Erythroblast (primary cell): ENCODE measurements at places on chromosomes 1 and 21.
A peak's percentile ranks its signal among the peaks of the same experiment; 100 is the strongest.

- no peak for DNase-seq
Measured at GRCh38 chr1:109309347-109309746, 2.5 kb upstream of the MYBPHL start.

GRCh38 chr1:52634111-52634510 is 1.1 kb downstream of the SHISAL2A start:
- DNase-seq, result no peak

- peak; percentile 92 for DNase-seq
Measured at GRCh38 chr1:64268653-64269557, 65.5 kb downstream of the UBE2U start.

- DNase-seq, result no peak
Measured at GRCh38 chr1:206839857-206840256, 25.6 kb upstream of the IL20 start.

- DNase-seq, result peak; percentile 8
Measured at GRCh38 chr1:6129313-6129712, 50.8 kb downstream of the CHD5 start.

DNA sequence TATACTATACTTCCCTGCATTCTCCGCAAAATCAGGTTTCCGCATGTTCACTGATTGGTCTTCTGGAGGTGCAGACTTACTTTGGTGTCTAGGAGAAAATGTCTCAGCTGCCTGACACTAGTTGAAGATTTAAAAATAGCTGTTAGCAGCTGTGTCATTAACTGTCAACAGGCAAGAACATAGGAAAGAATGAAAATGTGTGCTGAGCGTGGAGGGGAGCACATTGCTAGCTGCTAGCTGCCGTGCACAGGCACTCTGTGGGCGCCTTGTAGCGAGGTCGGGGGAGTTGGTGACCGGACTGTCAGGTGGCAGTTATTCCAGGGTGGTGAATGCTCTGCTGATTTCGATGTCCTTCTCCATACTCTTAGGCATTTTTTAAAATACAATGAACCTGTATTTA is 5.2 kb downstream of the FAAH start:
- no peak for DNase-seq

DNA sequence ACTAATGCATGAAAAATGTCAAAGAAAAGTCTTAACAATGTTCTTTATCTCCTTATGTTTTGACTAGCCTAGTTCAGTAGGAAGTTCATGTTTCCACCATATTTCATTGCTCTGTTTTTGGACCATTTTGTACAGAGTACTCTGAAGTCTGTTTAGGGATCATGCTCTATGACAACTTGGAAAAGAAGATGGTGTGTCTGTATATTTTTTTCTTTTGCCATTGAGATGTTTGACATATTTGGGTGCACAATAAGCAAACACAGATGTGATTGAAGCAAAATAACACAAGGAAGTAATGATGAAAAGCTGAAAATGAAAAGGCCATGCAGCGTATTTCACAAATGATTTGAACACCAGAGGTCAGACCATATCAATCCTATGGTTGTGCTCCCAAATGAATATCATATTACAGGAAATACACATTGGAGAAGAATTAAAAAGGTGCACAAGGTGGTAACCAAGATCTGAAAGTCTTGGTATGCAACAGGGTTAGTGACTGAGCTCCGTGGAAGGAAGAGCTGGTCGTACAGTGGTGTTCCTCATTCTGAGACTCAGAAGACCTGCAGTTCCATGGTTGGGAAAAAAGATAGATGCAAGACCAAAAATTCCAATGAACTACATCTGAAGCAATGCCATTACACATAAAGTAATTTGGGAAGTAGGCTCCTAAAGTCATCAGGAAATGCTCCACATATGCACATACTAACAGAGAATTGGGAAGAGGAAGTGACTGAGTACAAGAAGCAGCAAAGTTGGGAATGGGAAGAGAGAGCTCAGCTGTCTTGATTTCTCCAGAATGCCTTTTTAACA is 463.5 kb downstream of the LMO4 start:
- DNase-seq, result no peak

GRCh38 chr1:3662080-3662671 is 9.9 kb downstream of the TP73 start:
- DNase-seq, result no peak

- DNase-seq, result no peak
Measured at GRCh38 chr1:204102739-204103430, 30.0 kb downstream of the SOX13 start.

- peak; percentile 88 for DNase-seq
Measured at GRCh38 chr1:3625151-3625907, 514 bp downstream of the TPRG1L start.

- DNase-seq, result no peak
Measured at GRCh38 chr1:25629836-25630235, 13.2 kb downstream of the MAN1C1 start.

GRCh38 chr21:44540741-44541288 is 820 bp upstream of the KRTAP10-1 start:
- DNase-seq, result no peak

DNA sequence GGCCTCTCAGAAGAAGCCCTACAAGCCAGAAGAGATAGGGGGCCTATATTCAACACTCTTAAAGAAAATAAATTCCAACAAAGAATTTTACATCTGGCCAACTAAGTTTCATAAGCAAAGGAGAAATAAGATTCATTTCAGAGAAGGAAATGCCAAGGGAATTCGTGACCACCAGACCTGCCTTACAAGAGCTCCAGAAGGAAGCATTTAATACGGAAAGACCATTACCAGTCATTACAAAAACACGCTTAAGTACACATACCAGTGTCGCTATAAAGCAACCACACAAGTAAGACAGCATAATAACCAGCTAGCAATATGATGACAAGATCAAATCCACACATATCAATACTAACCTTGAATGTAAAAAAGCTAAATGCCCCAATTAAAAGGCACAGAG is 704.9 kb upstream of the CHRM3 start:
- no peak for DNase-seq

GRCh38 chr1:206809504-206810084 is 37.3 kb upstream of the IL10 start:
- DNase-seq, result peak; percentile 49

DNA sequence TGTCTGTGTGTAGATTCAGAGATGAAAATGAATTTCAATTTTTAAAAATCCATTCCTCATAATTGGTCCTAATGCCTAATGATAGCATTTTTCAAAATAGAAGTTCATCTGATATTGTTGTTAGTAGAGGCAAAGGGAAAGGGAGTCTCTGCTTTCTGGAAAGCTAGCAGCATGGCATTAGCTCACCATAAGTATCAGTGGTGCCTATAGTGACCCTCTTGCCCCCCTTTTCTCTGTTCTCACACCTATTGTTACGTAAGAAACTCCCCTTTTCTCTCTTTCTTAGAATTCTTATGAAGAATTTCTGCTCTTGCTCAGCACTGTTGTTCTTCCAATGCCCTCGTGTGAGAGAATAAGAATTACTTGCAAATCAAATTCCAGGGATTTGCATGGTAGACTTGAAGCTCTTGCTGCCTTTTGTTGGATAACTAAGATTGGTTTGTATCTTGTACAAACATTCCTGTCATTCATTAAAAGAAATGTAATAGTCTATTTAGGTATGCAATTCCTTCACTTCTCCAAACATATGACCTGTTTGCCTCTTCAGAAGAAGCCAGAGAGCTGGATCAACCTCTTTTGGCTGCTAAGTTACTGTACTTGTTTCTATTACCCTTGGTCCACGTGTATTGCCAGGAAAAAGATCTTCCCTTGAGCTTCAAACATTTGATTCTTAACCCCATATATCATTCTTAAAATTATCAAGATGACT is 69.2 kb upstream of the MAGI3 start:
- DNase-seq, result no peak

- no peak for DNase-seq
Measured at GRCh38 chr21:35720208-35720731, 340.1 kb downstream of the SETD4 start.

GRCh38 chr1:202630541-202630940 is 79.7 kb downstream of the SYT2 start:
- no peak for DNase-seq

DNA sequence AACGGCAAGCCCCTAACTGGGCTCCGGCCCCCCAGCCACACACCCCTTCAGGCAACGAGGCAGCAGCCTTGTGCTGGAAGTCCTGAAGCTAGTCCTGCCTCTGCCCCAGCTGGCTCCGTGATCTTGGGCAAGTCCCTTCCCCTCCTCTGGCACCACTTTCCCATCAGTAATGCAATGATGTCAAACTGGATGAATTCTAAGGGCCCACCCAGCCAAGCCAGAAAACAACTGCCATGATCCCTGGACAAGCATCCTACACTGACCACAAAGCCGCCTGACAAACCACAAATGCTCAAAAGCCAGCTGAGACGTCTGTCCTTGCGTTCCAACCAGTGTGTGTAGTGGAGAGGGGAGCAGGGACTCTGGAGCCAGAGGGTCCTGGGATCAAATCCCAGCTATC is 26.8 kb downstream of the IFFO2 start:
- DNase-seq, result no peak

DNA sequence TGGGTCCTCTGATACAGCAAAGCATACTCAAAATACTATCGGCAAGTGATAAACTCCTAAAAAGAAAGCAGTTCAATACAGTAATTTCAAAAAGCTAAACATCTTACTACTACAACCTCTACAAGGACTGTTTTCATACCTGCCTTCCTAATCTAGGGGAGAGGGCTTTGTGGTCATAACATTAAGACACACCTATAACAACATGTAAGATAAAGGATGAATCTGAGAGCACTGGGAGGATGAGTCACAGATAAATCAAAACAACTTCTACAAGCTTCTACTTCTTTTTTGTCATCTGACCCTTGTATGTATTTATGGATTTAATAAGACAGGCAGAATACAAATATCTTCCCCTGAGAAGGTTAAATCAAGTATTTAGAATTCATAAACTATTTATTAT is 40.0 kb downstream of the LTN1 start:
- no peak for DNase-seq

DNA sequence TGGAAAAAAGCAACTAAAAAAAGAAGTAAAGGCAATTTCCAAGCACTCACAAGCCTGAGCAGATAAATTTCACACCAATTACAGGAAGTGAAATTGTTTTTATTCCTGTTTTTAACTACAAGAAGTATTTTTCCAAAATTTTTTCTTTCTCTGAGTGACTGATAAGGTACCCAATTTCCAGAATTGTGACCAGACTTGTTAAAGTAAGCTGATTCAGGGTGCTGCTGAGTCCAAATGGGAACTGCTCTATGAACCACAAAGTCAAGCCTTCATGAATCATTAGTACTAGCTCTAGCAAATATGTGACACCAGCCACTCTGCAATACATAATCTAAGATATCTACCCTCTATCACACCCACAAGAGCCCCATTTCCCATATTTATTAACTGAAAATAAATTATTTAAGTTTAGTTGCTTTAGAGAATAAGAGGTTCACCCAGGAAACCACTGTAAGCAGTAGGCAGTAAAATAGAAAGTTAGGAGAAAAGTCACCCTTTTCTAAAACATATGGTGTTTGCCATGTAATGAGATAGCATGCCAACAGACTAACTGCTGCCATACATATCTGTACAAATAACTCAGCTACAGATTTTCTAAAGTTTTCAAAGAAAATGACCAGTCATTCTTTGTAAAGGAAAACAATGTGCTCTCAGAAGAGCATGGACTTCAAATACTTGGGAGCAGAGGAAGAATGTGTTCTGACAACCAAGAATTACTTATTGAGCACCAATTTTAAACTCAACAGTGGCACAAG is 43.1 kb upstream of the TNFSF18 start:
- DNase-seq, result no peak

DNA sequence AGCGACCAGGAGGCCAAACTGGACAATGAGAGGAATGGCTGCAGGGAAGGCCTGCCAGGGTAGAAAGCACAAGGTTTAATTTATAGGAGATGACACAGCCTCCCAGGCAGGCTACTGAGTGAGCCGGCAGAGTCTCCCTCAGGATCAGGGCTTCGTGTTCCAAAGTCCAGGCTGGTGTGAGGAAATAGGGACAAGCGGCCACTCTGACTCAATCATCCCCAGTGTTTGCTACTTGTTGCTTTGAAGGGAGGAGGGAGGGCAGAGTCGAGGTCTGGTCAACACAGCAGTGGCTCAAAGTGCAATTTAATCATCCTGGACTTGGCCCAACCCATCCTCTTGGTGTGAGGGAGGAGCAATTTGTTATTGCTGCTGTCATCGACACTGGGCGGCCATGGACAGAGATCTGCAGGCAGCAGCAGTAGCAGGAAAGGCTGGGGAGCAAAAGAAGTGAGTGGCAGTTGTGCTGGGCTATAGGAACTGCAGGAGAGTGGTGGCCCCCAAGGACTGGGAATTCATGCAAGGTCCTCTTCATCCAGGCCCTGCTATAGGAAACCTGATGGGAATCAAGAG is 27.5 kb downstream of the TBX15 start:
- peak; percentile 23 for DNase-seq

- no peak for DNase-seq
Measured at GRCh38 chr1:43577655-43578542, 47.2 kb downstream of the PTPRF start.

DNA sequence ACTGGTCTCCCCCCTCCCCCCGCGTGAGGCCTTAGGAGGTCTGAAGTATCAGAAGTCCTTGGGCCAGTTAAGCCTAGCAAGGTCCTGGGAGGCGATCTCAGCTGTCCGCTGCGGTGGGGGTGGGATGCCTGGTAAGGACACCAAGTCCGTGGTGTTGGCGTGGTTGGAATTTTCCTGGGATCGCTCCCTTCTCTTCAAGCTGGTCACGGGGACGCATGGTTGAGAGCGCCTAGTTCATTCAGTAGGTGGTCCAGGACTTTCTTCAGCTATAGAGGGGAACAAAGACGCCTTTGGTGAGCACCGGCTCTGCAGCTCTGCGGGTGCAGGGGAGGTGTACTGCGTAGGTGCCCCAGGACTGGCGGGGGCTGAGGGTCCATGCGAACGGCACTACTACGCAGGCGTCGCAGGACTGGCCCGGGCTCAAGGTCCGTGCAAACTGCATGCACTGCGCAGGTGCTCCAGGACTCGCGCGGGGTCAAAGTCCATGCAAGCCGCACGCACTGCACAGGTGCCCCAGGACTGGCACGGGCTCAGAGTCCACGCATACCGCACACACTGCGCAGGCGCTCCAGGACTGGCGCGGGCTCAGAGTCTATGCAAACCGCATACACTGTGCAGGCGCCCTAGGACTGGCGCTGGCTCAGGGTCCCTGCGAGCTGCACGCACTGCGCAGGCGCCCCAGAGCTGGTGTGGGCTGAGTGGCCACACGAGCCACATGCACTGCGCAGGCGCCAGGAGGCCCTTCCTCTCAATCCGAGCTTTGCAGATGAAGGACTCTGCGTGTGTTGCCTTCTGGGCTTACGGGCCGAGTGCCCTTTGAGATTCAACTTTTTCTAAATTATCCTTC is 36.6 kb upstream of the HMGN1 start:
- peak; percentile 76 for DNase-seq

GRCh38 chr1:153312570-153313186 is at the start of gene PGLYRP3:
Gene PGLYRP3 (minus strand): TSS chr1:153312952. CDS start chr1:153310665, 2,287 bp downstream.
- no peak for DNase-seq

- DNase-seq, result no peak
Measured at GRCh38 chr1:18940303-18941020, 16.0 kb downstream of the IFFO2 start.
